ENCODE measurements at places on chromosomes 2 and 18. TPM values are rescaled to one million over a fixed set of nuclear protein-coding genes. Genes with fewer than 3 reads are reported as not detected.

DNA sequence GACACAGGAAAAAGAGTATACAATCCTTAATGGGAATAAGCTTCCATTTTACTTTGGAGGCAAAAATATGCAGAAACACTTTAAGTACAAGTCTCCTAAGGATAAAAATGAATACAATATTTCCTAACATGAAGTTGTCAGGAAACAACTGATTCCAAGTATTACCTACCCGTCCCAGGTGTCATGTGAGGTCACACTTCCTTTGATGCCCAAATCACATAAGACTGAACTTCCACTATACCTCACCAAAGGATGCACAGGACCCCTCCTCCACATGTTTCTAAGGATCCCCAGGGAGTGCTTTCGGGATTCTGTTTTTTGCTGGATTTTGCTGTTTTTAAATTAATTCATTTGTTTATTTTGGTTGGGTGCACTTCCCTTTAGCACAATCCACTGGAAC lies 438.5 kb upstream of the TCF4 start:
- no peak for DNase-seq

DNA sequence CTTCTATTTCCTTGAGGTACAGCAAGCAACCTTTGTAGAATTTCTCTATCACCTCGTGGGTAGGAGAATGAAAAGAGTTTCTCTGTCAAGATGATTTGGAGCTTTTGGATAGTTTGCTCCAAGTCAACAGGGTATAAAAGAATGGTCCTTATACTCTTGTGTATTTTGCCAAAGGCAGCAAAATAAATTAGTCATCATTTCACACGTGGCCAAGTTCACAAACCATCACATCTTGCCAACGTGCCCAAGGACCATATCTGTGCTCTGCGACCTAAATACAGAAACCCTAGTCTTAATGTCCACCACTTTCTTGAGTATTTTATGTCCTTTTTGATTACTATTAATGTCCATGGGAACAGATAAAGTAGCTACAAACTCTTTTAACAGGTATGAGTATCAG lies 262.9 kb downstream of the AFF3 start:
- DNase-seq: peak; percentile 70

GRCh38 chr2:71783215-71783614 lies 329.9 kb downstream of the DYSF start:
- DNase-seq: no peak

The RND3 gene
- 205 TPM for total RNA-seq

The ARL4C gene
- total RNA-seq: 72.2 TPM

All from A172 (cell line).